Gastroesophageal sphincter (tissue), 4 donors: ENCODE measurements at places on chromosomes 11 and 22.

DNA sequence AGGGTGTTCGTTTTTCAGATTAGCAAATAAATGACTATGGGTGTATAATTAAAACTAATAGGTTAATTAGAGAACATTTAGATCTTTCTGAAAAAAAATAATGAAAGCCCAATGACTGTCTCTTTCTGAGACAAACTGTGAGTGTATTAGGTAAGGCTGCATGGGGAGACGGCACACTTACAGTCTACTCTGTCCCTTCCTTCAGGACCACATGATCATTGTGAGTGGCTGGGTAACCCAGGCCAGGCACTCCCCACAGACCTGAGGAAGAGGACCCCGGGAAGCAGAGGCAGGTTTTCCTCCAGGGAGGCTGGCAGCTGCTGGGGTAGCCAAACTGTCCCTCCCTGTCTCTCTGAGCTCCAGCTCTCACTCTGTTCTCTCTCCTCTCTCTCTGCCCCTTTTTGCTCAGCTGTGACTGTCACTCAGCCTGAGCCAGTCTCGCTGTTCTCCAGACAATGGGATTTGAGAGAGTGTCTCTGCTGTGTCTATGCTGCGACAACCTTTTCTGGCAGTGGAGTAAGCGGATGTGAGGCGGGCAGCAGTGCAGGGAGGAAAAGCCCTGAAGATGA, 83.1 kb upstream of the NCAM1 start:
- ATAC-seq = no peak

DNA sequence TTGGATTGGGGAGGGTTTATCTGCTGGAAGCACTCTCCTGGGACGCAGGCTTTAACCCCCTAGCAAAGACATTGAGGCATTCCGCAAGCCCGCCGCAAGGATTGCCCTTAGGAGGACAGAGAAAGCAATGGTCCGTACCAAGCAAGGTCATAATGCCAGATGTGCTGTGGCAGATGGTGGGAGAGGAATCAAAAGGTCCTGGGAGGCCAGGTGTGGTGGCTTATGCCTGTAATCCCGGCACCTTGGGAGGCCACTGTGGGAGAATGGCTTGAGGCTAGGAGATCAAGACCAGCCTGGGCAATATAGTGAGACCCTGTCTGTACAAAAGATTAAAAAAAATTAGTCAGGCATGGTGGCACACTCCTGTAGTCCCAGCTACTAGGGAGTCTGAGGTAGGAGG, 12.4 kb upstream of the PRAME start:
- ATAC-seq = no peak

GRCh38 chr11:3037945-3038271, 19.3 kb downstream of the CARS1 start:
- no peak for ATAC-seq

DNA sequence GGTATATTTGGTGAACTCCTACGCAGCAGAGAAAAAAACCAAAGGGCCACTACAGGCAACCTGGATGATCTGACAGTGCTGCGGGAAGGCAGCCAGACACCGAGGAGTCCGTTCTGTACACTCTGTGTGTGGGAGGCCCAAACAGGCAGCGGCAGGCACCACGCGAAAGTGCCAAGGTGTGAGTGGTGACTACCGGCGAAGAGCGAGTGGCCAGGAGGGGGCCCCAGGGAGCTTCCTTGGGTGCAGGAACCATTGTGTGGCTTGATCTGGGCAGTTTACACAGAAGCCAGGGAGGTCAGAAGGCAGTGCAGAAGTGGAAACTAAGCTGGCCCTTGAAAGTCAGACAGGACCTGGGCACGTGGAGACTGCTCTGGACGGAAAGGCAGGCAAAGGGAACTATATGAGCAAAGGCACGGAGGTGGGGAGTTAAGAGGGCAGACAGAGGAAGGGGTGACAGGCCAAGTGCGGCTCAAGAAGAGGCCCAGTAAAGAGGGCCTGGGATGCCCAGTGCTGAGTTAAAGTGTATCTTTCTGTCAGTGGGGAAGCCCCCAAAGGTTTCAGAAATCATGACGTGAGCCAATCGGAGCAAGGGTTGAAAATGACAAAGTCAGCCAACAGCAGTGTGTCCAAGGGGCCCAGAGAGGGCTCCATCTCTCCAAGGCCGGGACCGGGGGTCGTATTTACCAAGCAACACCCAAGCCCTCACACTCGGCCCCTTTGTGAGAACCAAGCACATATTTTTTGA, 10.6 kb downstream of the TMEM184B start:
- ATAC-seq = peak; percentile 26

GRCh38 chr11:103662880-103663279, 373.6 kb upstream of the DDI1 start:
- no peak for ATAC-seq

DNA sequence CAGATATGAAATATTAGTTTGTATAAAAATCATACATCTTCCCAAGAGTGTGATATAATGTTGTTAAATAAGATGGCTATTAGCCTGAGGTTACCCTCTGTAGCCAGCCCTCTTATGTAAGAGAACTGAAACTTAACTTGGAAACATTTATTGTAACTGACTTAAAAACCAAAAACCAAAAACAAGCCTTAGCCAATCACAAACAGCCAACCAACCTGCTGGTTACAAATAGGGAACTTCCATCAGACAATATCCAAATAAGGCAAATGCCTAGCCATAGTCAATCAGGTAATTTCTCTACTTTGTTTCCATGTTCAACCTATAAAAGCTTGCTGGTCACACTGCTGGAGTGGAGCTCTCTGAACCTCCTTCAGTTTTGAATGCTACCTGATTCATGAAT, 14.1 kb downstream of the KBTBD3 start:
- ATAC-seq = no peak

DNA sequence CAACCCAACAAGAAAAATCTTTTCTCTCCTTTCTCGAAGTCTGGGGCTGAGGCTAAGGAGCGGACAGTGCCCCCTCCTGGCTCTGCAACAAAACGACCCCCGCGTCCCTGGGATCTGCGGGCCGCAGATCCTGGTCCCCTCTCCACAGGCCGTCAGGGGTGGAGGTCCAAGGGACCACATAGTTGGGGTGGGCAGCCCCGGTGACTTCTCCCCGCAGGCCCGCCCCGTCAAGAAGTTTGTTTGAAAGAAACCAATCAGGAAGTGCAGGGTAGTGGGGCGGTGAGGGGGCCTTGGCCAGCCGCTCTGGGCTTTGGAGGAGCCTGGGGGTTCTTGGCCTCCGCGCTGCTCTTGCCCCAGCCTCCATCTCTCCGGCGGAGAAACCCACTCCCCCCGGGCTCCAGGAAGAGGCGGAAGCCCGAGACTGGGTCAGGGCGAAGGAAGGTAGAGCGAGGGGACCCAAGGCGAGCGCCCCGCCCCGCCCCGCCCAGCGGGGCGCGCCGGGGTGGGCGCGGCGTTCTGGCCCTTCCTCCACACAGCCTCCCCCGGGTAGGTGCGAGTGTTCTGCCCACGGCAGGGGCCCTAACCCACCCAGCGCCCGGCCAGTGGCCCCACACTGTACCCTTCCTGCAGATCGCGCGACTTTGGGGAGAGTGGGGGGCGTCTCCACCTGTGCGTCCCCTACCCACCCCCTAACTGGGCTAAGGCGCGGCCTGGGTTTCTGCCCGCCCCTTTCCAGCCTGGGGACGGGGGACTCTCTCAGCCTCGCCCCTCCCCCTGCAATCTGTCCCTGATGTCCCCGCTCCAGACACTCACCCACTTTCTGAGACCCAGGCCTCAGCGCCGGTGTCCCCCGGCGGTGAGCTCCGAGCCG, 1.3 kb downstream of the TP53I11 start:
- peak; percentile 6 for ATAC-seq

- no peak for ATAC-seq
These were observed 4.4 kb downstream of the TRMU start for GRCh38 chr22:46339956-46340355.

- ATAC-seq = peak; percentile 2
These were observed 412.2 kb downstream of the TBC1D22A start for GRCh38 chr22:47174671-47175112.

GRCh38 chr11:64517992-64518391, 73.0 kb upstream of the SLC22A12 start:
- no peak for ATAC-seq

DNA sequence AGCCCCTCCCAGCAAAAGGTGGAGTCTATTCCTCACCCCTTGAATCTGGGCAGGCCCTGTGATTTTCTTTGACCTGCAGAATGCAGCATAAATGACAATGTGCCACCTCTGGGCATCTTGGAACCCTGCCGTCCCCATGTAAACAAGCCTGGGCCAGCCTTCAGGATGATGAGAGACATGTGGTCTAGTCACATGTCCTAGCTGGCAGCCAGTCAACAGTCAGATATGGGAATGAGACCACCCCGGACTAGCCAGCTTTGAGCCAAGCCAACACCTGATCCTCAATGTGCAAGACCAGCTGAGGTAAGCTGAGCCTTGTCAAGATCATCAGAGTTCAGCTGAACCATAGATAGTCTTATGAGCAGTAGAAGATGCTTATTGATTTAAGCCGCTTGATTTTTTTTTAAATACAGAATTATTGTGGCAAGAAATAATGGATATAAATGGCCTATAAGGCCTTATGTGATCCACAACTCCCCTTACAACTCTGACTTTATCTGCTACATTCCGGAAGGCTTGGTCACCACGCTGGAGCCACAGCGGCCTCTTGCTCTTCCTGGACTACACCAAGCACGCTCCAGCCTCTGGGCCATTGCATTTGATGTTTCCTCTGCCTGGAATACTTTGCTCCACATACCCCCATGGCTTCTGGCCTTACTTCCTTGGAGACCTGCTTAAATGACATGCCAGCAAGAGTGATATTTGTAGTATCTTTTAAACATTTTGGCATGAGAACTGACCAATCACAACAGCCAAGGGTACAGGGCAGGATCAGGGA, 225.9 kb upstream of the SESN3 start:
- no peak for ATAC-seq

DNA sequence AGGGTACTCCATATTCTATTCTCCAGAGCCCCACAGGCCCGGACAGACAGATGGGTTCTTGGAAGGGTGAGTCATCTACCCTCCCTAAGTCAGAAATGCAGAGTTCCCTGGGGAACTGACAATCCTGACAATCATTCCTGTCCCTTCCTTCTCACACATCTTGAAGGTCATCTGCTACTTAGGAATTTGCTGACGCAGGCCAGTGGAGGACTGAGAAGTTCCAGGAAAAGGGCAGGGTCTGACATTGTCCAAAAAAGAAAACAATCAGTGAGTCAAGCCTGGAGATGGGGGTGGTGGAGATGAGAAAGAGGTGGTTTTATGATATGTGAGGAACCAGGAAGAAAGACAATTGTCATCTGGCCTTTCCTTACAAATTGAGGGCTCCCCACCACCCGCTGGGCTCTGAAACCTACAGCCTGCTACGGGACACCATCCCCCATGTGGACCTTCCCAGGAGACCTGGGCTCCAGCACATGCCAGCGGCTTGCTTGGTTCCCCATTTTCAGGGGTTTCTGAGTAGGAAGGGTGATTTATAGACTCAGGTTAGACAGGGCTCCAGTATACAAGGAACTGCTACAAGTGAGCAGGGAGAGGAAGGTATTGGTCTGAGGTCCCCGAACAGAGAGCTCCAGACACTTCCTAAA, 12.9 kb downstream of the CD59 start:
- peak; percentile 71 for ATAC-seq

- ATAC-seq = no peak
These were observed 69.8 kb downstream of the GRIK4 start for GRCh38 chr11:120581313-120581712.

GRCh38 chr11:122074022-122074421, 42.0 kb downstream of the BLID start:
- ATAC-seq = no peak

GRCh38 chr11:2924821-2925675, 4.2 kb downstream of the PHLDA2 start:
- ATAC-seq = no peak
